ENCODE measurements at places on chromosomes 7 and 10. TPM values are rescaled to one million over a fixed set of nuclear protein-coding genes. Genes with fewer than 3 reads are reported as not detected.

BMPER gene
- polyA plus RNA-seq: 5.8 TPM

MKI67 gene
- polyA plus RNA-seq: 31.9 TPM

TSPAN14 gene
- polyA plus RNA-seq: 57.7 TPM

SYT15 gene
- polyA plus RNA-seq: 4.4 TPM

GRID2IP gene
- polyA plus RNA-seq: 0.18 TPM

SEMA3D gene
- polyA plus RNA-seq: 12.3 TPM

GPR15LG gene
- polyA plus RNA-seq: not detected

ERVW-1 gene
- 1.8 TPM for polyA plus RNA-seq

SLC16A9 gene
- 2.2 TPM for polyA plus RNA-seq

PPP1R9A gene
- polyA plus RNA-seq: 28.7 TPM

MNX1 gene
- 0.09 TPM for polyA plus RNA-seq

DNA sequence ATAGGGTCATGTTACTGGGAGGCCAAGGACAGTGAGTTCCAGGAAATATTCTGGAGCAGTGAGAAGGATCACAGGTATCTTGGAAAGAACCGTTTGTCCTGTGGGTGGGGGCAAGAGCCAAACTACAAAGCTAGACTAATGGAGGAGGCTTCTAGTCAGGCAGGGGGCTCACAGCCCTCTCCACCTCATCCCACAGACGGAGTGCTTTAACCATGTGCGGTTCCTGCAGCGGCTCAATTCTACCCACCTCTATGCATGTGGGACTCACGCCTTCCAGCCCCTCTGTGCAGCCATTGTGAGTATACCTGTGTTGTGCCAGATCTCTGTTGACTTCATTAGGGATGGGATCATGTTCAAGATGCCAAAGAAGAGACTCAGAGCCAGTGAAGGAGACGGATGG lies 8.1 kb downstream of the SEMA4G start:
- DNase-seq: no peak

- DNase-seq: no peak
Measured at GRCh38 chr10:77498829-77499228, 138.8 kb downstream of the KCNMA1 start.

DNA sequence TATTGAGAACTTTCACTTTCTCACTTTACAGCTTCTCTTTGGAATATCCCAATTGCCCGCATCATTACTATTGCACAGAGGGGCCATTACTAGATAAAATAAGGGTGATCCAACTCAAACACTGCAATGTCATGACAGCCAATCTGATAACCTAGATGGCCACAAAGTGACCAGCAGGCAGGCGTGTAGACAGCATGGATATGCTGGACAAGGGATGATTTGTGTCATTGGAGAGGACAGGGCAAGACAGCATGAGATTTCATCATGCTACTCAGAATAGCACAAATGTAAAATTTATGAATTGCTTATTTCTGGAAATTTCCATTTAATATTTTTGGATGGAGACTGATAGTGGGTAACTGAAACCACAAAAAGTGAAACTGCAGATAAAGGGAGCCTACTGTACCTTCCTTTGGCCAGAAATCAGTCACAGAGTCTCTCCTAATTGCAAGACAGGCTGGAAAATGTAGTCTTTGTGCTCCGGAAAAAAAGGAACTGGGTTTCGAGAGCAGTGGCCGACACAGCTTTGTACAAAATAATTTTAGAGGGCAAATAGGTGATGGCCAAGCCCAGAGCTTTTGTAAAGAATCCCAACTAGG lies 6.1 kb upstream of the GSDME start:
- no peak for DNase-seq

DNA sequence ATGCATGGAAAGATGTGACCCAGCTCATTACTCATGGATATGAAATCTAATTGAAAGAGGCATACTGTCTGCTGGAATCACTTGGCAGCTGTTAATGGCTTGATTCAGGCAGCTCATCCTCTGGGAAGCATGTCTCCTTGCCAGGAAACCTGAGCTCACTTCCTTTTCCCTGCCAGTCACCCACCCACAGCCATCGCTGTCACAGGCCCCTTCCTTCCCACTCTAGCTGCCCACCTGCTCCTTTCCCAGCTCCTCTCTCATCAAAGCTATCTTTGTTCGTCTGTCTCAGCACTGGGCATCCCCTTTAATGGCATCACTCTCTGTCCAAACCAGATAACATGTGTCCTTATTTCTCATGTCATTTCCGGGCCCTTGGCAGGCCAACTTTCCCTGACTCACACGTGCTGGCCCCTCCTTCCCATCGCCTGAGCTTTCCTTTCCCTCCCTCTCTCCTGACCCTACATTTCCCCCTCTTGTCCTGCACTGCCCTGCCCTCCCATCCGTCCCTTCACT lies 721.9 kb downstream of the TNS3 start:
- no peak for DNase-seq

GRCh38 chr10:49585387-49585786 lies 24.7 kb upstream of the SLC18A3 start:
- no peak for DNase-seq

- DNase-seq: no peak
Measured at GRCh38 chr10:58278274-58278961, 9.5 kb downstream of the CISD1 start.

DNA sequence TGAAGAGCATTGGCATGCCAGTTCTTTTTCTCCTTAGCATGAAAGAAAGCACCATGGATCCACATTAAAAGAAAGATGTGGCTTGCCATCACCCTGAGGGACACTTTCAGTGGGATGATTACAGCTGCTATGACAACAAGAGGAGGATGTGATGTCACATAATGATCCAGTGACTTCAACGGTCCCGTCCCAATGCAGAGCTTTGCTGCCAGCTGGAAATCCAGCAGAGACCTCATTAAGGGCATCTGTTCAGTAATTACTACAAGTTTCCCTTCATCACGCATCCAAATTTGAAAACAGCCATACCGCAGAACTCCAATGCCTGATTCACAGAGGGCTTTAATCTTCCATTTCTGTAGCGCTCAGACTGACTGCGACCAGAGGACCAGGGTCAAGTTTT lies 206.6 kb downstream of the LSM5 start:
- DNase-seq: no peak

- DNase-seq: no peak
Measured at GRCh38 chr7:83072576-83073517, 89.8 kb downstream of the PCLO start.

DNA sequence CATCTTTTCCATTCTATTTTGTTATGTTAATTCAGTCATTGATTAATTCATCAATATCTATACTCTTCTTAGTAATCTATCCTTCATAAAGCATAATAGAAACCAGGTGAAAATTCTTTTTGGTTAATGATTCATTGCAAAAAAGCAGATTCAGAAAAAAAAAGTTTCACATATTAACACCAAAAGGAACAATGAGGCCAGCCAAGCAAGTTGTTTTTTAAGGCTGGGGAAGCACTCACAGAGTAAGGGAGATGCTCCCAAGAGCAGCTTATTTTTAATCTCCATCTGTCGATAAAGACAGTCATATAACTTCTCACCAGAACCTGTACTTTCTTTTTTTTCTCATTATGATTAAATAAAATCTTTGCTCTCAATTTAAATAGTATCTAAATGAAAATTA lies 95.8 kb downstream of the CACNA2D1 start:
- DNase-seq: no peak

DNA sequence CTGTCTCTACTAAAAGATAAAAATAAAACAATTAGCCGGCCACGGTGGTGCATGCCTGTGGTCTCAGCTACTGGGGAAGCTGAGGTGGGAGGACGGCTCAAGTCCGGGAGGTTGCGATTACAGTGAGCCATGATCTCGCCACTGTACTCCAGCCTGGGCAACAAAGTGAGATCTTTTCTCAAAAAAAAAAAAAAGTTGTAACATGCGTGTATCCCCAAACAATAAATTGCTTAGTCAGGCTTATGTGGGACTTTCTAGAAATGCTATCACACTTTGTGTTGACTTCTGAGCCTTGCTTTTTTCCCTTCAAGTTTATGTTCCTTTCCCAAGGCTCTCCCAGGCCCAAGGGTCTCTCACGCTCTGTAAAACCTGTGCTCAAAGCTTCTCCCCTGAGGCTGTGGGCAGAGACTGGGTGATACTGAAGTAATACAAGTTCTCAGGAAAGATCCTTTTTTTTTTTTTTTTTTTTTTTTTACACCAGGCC lies 88.0 kb upstream of the TNS3 start:
- no peak for DNase-seq

- DNase-seq: peak; percentile 38
Measured at GRCh38 chr10:73093922-73094850, 2.5 kb downstream of the P4HA1 start.

DNA sequence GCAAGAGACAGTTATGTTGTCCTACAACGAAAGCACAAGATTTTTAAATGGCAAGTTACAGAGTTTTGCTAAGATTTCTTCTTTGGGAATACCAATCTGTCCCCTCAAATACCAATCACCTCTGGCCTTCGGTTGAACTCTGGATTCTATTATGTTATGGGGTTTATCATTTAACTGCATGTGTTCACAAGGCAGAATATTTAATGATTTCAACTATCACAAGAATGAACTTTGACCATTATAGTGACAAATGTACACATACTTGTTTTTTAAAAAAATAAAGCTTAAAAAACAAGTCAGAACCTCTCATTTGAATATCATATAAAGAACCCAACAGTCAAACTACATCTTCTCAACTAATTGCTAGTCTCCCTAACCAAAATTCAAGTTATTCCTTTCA lies 11.3 kb downstream of the OAT start:
- DNase-seq: no peak

DNA sequence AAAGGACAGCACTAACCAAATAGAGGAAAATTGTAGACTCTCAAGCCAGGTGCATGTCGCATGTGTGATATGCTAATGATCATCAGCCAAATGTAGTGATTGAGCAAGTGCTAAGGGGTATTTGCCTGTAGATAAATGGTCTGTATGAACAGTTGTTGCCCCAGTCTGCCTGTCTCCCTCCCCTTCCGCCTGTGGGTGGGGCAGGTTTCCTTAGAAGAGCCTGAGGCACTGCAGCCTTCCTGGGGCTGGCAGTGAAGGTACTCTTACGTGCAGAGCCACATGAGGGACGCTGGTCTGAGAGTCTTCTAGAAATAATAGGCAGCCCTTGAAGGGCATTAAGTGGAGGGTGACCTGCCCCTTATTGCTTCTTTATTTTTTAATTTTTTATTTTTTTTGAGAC lies 152.1 kb downstream of the SNX10 start:
- no peak for DNase-seq

DNA sequence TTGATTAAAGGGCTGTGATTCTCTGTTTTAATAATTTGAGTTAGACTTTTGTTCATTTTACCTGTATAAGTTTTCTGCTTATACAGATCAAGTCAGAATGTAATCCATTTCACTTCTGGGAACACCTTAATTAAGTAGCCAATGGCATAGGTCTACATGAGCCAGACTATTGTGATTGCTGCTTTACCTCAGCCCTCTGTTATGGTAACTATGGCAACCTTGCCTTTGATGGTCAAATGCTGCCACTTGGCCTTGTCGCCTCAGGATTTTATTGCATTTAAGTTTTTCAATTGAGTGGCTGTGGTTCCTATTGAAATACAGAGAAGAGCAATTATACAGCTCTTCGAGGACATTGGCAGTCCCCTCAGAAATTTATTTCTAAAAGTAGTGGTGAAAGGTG lies 64.3 kb upstream of the TMEM106B start:
- no peak for DNase-seq

GRCh38 chr10:74207691-74208480 lies 56.9 kb downstream of the ADK start:
- peak; percentile 72 for DNase-seq

DNA sequence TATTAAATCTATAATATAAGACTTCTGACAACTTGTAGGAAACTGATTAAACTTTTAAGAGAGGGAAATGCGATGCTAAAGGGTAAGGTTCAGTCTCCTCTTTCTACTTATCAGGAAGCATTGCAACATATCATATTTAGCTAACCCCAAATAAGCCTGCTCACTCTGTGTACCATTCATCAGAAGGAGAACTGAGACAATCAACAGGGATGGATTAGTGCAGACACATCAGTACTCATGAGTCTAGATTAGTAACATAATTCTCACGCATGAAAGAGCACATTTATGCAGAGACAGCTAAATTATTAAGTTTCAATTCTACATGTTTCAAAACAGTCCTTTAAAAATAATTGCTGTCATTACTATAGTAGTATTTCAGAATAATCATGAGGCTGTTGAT lies 354.2 kb upstream of the ZWINT start:
- DNase-seq: no peak

GRCh38 chr7:27964820-27965219 lies 215.8 kb downstream of the JAZF1 start:
- no peak for DNase-seq

DNA sequence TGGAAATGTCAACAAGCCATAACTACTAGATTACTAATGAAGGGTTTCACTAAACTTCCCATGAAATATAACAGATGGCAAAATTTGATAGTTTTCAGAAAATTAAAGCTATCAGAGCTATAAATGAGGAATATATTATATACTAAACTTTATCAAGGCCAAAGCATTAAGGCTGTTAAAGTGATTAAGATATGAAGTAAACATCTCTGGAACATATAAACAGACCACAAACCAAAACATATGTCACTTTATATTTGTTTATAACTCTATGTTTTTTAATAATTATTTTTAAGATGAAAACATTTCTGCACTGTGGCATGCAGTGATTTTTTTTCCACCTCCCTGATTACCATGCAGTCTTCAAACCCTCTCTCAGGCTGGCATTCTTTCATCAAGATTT lies 120.2 kb downstream of the REEP3 start:
- DNase-seq: no peak

DNA sequence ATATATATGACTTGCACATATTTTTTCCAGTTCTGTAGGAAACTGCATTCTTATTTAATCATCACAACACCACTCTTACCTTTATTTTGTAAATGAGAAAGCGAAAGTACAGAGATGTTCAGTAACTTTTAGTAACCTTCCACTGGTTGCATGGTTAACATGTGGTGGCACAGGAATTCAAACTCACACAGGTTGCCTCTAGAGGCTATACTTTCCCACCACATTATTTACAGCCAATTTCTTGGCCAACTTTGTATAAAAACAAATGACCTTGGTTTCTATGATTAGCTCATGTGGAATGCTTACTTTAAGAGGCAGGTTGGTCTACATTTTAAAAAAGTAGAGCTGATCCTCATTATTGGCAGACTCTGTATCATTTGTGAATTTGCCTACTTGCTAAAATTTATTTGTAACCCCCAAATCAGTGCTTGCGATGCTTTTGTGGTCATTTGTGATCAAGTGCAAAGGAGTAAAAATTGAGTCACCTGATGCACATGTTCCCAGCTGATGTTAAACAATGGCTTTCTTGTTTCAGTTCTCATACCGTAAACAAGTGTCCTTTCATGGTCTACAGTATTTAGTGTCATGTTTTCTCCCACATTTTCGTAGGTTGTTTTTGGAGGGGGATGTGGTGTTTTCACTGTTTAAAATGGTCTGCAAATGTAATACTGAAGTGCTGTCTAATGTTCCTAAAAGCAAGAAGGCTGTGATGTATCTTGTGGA lies 14.8 kb downstream of the BBS9 start:
- DNase-seq: no peak

- DNase-seq: no peak
Measured at GRCh38 chr7:149860821-149861727, 12.7 kb upstream of the ATP6V0E2 start.

- no peak for DNase-seq
Measured at GRCh38 chr10:10418387-10418786, 599.3 kb upstream of the CELF2 start.
